Mesangial cell (primary cell): ENCODE measurements at places on chromosomes 13 and 19. TPM values are rescaled to one million over a fixed set of nuclear protein-coding genes. Genes with fewer than 3 reads are reported as not detected.

COX6B2 gene
- 1.0 TPM in 1 of 2 replicates, not detected in the other for total RNA-seq

CEACAM21 gene
- total RNA-seq = not detected in 2 replicates

UBE2L5 gene
- total RNA-seq = not detected in 2 replicates

SIAH3 gene
- total RNA-seq = 0.16 and 0.38 TPM in 2 replicates

PGLYRP2 gene
- not detected in 2 replicates for total RNA-seq

ZNF112 gene
- 2.3 and 3.7 TPM in 2 replicates for total RNA-seq

FCER2 gene
- not detected in 2 replicates for total RNA-seq

SLC10A2 gene
- total RNA-seq = not detected in 2 replicates

ZNF534 gene
- total RNA-seq = not detected in 2 replicates

ZSCAN4 gene
- not detected in 2 replicates for total RNA-seq

RAB8A gene
- total RNA-seq = 45.4 and 80.0 TPM in 2 replicates

FGF14 gene
- total RNA-seq = under 0.01 and 0.51 TPM in 2 replicates

BLOC1S3 gene
- 6.5 and 8.5 TPM in 2 replicates for total RNA-seq

FGF21 gene
- not detected in 2 replicates for total RNA-seq

ZNF709 gene
- 0.81 and 1.6 TPM in 2 replicates for total RNA-seq

HIPK4 gene
- 0.25 TPM in 1 of 2 replicates, not detected in the other for total RNA-seq

FBXO27 gene
- 3.4 and 7.3 TPM in 2 replicates for total RNA-seq

KLK7 gene
- total RNA-seq = 0.16 and 0.89 TPM in 2 replicates

GNG7 gene
- under 0.01 and 1.1 TPM in 2 replicates for total RNA-seq
